ENCODE measurements at places on chromosomes 12 and 14. TPM values are rescaled to one million over a fixed set of nuclear protein-coding genes. Genes with fewer than 3 reads are reported as not detected.

The CCDC38 gene
- 0.34 TPM for total RNA-seq

DNA sequence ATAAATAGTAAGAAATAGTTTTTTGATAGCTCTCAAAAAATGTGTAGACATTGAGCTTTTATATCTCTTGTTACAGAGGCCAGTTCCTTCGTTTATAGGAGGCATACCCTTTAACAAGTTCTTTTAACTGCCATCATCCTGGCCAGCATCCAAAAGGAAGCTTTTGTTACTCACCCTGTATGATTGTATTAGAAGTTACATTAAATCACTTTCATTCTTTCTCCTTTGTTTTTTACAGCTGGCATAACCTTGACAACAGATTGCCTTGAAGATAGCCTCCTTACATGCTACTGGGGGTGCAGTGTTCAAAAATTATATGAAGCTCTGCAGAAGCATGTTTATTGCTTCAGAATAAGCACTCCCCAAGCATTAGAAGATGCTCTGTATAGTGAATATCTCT lies 20.1 kb downstream of the CGRRF1 start:
- no peak overlapping the region for H3K27ac ChIP-seq
- H3K4me1 ChIP-seq: peaks cover 4% of the 10 kb centered on the region
- no peaks in the 10 kb centered on the region for H3K36me3 ChIP-seq
- DNase-seq: no peak

GRCh38 chr14:100734031-100734990 lies 7.6 kb downstream of the DLK1 start:
- no peaks in the 10 kb centered on the region for H3K36me3 ChIP-seq
- no peak overlapping the region for H3K27ac ChIP-seq
- no peak overlapping the region for H3K4me3 ChIP-seq
- H3K27me3 ChIP-seq: peaks cover 2% of the 10 kb centered on the region

DNA sequence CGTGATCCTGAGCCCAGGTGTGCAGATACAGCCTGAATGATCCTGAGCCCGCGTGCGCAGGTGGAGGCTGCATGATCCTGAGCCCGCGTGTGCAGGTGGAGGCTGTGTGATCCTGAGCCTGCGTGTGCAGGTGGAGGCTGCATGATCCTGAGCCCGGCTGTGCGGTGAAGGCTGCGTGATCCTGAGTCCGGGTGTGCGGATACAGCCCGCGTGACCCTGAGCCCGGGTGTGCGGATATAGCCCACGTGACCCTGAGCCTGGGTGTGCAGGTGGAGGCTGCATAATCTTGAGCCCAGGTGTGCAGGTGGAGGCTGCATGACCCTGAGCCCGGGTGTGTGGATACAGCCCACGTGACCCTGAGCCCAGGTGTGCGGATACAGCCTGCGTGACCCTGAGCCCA lies 20.3 kb downstream of the BRF1 start:
- no peaks in the 10 kb centered on the region for H3K27me3 ChIP-seq
- DNase-seq: no peak
- peaks cover 34% of the 10 kb centered on the region for H3K4me1 ChIP-seq
- H3K36me3 ChIP-seq: no peaks in the 10 kb centered on the region

The C14orf132 gene
- 2.1 TPM for total RNA-seq

DNA sequence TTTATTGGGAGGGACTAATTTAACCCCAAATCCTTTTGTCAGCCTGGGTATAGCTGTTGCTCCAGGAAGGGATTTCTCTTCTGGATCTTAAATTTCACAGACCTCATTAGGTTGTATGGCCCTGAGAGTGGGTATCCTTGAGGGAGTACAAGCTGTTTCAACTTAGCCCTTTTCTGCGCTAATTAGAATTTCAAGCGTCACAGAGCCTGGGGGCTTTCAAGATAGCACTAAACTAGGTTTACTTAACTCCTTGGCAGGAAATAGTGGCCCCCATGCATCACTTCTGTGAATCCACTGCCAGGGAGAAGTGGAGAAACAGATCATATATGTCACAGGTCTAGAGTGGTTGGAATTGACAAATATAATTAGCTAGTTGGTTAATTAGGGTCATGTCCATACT lies 5.9 kb upstream of the PDE1B start:
- no peaks in the 10 kb centered on the region for H3K27me3 ChIP-seq
- peaks cover 15% of the 10 kb centered on the region for H3K4me1 ChIP-seq
- DNase-seq: no peak

DNA sequence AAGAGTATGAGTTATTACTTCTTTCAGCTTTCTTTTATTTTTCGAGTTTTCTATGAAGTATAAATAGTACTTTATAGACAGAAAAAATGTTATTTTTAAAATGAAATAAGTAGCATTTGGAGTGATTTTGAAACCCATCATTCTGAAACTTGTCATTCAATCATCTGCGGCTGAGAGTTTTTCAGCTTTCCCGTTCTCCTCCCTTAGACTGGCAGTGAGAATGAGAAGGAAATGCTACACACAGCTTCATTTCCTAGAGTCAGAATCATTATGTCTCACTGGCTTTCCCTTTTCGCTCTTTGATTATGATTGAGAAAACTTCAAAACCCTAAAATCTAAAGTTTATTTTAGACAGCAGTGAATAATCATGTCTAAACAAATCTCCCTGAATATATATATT lies 33.7 kb upstream of the GNPNAT1 start:
- no peak overlapping the region for H3K4me3 ChIP-seq
- no peak for DNase-seq
- H3K27ac ChIP-seq: no peak overlapping the region
- peaks cover 7% of the 10 kb centered on the region for H3K4me1 ChIP-seq
- no peaks in the 10 kb centered on the region for H3K27me3 ChIP-seq
- no peaks in the 10 kb centered on the region for H3K36me3 ChIP-seq

DNA sequence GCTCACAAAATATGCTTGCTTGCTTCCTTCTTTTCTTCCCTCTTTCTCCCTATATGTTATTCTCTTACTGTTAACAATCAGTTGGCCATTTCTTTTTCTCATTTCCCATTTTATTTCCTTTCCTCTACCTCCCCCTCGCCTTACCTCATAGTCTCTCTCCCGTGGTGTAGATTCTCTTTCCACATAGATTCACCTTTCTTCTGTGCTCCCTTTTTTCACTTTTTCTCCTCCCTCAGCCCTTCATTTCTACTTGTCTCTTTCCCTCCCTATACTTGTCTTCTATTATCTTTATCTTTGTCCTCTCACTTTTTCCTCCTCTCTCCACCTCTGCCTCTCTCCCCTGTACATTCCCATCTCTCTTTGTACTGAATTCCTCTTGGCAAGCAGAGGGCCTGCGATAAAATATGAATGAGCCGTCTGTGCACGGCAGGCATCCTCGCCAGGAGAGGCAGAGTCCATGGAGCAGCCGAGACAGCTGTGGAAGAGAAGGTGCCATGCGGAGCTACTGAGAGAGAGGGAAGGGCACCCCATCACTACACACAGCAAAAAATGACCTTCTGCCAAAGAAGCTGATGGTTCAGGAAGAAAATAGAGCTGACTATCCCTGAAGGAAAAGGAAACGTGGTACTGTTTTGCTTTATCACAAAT lies 12.1 kb downstream of the C14orf93 start:
- H3K4me1 ChIP-seq: peaks cover 13% of the 10 kb centered on the region
- H3K27ac ChIP-seq: no peak overlapping the region
- H3K4me3 ChIP-seq: no peak overlapping the region
- no peaks in the 10 kb centered on the region for H3K27me3 ChIP-seq
- no peaks in the 10 kb centered on the region for H3K36me3 ChIP-seq
- DNase-seq: no peak

GRCh38 chr12:76698966-76699365 lies 64.9 kb upstream of the ZDHHC17 start:
- no peaks in the 10 kb centered on the region for H3K27me3 ChIP-seq
- H3K4me3 ChIP-seq: no peak overlapping the region
- no peaks in the 10 kb centered on the region for H3K4me1 ChIP-seq

The CDH24 gene
- total RNA-seq: 1.5 TPM

- no peak overlapping the region for H3K4me3 ChIP-seq
- H3K36me3 ChIP-seq: no peaks in the 10 kb centered on the region
- H3K27ac ChIP-seq: no peak overlapping the region
- peaks cover 5% of the 10 kb centered on the region for H3K4me1 ChIP-seq
- no peak for DNase-seq
Observed at GRCh38 chr12:27610374-27610773, 85.9 kb upstream of the REP15 start.

DNA sequence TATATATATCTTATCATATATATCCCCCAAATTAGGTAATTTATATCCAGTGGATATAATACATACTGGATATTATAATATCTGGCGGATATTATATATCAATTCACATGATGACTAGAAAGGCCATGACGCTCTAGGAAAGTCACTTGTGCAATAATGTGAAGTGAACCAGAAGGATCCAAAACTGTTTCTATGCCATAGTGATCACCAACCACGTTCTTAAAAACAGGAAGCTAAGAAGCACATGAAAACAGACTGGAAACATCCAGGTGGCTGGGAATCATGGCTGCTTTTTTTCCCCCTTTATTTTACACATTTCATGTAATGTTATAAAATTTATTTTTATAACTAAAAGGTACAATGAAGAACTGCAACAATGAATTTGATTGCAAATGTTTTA lies 1.4 kb downstream of the GUCY2C start:
- no peak overlapping the region for H3K4me3 ChIP-seq
- peaks cover 20% of the 10 kb centered on the region for H3K27me3 ChIP-seq
- no peaks in the 10 kb centered on the region for H3K4me1 ChIP-seq
- no peaks in the 10 kb centered on the region for H3K36me3 ChIP-seq
- DNase-seq: no peak

DNA sequence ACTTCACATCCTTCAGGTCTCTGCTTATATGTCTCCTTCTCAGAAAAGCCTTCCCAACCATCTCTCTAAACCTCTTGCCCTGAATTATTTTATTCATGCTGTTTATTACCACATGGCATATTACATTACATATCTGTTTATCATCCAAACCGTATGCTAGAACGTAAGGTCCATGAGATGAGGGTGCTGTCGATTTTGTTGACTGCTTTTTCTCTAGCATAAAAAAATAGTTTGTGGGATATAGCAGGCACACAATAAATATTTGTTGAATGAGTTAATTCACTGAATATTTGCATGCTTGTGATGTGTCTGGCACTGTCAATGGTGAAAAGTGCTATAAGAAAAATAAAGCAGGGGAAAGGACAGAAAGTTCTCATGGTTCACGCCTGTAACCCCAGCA lies 22.9 kb downstream of the SAMD4A start:
- no peak overlapping the region for H3K4me3 ChIP-seq
- no peak overlapping the region for H3K27ac ChIP-seq
- H3K36me3 ChIP-seq: no peaks in the 10 kb centered on the region
- peaks cover 15% of the 10 kb centered on the region for H3K4me1 ChIP-seq

- DNase-seq: no peak
- H3K27me3 ChIP-seq: no peaks in the 10 kb centered on the region
Observed at GRCh38 chr12:121299662-121300061, 3.2 kb upstream of the CAMKK2 start.
